Activated CD4-positive, alpha-beta T cell treated with anti-CD3 and anti-CD28 coated beads, Interleukin-2, Interleukin-4, amounts not matched to agents 100 ng/mL and 50 ng/mL, durations not matched to agents 16 hours and 8 hours (primary cell): ENCODE measurements at places on chromosomes 5 and 9.

DNA sequence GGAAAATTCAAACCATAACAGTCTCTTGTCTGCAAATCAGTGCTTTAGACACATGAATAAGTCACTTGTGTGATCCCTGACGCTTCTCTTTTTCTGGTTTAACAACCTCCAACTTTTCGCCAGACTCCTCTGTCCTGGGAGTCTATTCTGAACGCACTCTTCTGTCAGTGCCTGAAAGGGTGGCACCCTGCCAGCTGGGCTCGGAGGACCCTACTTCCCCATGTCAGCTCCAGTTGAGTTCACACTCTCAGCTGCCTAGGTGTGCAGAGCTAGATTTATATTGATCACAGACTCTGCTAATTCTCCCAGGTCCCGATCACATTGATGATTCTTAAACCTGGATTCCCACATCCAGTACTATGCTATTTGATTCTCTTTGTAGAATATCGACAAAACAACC is 649.1 kb downstream of the BNC2 start:
- DNase-seq: no peak

DNA sequence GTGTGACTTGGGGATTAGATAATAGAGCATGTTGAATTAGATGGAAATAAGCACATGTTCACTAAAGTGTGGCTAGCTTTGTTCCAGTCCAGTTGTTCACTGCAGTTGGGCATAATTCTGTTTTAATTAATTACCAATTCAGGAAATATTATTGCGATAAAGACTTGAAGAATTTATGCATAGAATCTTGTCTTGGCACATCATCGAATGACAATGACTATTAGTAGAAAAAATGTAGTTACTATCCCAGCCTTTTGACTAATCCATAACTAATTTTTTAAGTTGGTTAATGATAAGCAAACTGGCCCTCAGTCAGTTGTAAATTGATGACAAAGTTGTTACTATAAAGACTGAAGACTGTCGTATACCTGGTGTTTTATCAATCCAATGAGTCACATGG is 10.5 kb downstream of the LNPEP start:
- no peak for DNase-seq

DNA sequence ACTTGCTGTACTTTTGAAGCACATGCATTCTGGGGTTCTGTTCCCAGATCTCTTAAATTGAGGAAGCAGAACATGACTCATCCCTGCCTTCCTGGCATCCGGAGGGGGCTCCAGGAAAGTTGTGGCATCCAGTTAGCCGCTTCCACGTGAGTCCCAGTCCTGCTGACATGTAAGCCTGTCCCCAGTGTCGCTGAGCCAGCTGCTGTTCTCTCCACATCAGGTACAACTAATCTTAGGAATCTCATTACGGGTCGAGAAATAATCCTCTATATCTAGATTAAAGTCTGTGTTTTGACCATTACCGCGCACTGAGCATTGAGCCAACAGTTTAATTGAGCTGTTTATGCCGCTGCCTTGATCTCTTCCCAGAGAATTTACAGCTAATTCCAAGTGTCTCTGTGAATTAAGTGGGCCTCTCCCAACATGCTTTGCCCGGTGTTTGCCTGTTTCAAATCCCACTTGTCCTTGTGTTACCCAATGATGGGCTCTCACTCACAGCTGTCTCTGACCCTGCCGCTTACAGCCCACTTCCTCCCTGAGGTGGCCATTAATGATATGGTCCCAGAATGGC is 10.5 kb upstream of the SHB start:
- DNase-seq: no peak

- peak; percentile 37 for DNase-seq
These were observed 15.5 kb upstream of the HSD17B3 start for GRCh38 chr9:96317335-96317980.

GRCh38 chr5:133353741-133354140 is 258.6 kb downstream of the FSTL4 start:
- no peak for DNase-seq

GRCh38 chr9:1743121-1743960 is 271.8 kb upstream of the SMARCA2 start:
- no peak for DNase-seq

DNA sequence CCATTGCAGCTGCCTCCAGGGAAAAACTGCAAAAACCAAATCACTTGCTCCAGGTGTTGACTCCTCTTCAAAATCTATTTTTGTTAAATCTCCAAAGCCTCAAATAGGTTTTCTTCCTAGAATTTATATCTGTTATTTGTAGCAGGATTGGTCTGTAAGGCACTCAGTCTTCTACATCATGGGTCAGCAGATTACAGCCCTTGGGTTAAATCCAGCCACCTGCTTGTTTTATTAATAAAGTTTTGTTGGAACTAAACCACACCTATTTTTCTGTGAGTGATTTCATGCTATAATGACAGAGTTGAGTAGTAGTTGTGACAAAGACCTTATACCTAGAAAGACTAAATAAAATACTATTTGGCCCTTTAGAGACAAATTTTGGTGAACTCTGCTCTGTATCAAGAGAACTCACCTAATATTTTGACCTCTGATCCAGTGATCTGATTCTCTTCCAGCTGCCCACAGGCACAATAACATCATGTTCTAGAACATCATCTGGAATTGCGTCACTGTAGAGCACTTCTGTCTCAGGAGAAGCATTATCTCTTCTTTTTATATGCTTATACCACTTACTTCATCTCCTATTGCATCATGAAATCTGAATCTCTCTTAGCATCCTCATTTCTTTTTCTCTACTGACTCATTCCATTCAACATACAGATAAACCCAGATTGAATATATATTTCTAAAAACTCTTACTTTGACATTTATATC is 130.1 kb downstream of the RPS23 start:
- DNase-seq: no peak
